Activated CD4-positive, alpha-beta memory T cell treated with anti-CD3 and anti-CD28 coated beads for 36 hours (primary cell): ENCODE measurements at places on chromosomes 3 and 15. TPM values are rescaled to one million over a fixed set of nuclear protein-coding genes. Genes with fewer than 3 reads are reported as not detected.

Gene MRAS
- total RNA-seq, result 0.10 TPM

DNA sequence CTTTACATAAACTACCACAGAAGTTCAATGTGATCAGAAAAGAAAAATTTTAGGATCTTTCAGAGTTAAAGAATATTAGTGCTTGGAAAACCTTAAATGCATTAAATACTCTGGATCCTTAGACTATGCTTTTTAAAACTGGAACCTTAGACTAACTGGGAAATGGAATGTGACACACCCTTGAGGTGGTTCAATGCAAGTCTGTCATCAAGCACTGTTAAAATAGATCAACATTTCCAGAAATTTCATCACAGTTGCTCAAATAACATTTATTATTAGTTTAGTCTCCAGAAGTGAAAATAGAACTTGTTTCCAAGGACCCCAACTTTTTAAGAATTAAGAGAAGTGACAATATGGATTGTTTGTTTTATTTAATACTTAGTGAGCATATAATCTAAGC is 71.8 kb downstream of the GAP43 start:
- H3K4me3 ChIP-seq, result no peak overlapping the region
- no peak for DNase-seq
- no peaks in the 10 kb centered on the region for H3K27me3 ChIP-seq

DNA sequence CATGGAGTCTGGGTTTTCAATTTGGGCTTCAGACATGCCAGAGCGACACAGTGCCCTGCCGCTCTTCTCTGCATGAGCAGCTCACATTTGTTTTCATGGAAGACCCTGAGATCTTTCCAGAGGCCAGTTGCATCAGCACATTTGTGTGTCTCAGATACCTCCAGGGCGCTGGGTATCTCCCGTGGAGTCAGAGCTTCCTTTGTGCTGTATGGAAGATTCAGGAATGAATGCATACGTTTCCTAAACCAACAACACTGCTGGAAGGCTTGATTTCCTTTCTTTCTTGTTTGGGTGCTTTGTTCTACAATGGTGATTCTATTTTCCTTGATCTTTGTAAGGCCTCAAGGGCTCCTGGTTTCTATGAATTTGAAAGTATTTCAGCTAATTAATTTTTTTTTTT is 106.5 kb downstream of the CACNA2D3 start:
- no peaks in the 10 kb centered on the region for H3K4me1 ChIP-seq
- no peak for DNase-seq
- no peaks in the 10 kb centered on the region for H3K27me3 ChIP-seq
- H3K36me3 ChIP-seq, result no peaks in the 10 kb centered on the region
- H3K4me3 ChIP-seq, result no peak overlapping the region
- H3K27ac ChIP-seq, result no peak overlapping the region

- no peak overlapping the region for H3K4me3 ChIP-seq
- DNase-seq, result peak; percentile 72
- H3K27me3 ChIP-seq, result no peaks in the 10 kb centered on the region
- peaks cover 5% of the 10 kb centered on the region for H3K36me3 ChIP-seq
- peak overlapping the region; percentile 72 for H3K27ac ChIP-seq
Observed at GRCh38 chr3:129481766-129482332, 41.8 kb downstream of the IFT122 start.

GRCh38 chr3:30644615-30645014 is 38.2 kb downstream of the TGFBR2 start:
- no peaks in the 10 kb centered on the region for H3K27me3 ChIP-seq
- peaks cover 92% of the 10 kb centered on the region for H3K4me1 ChIP-seq
- peak overlapping the region; percentile 50 for H3K4me3 ChIP-seq
- H3K27ac ChIP-seq, result peak overlapping the region; percentile 94
- H3K36me3 ChIP-seq, result peaks cover 44% of the 10 kb centered on the region
- DNase-seq, result peak; percentile 75

- peaks cover 85% of the 10 kb centered on the region for H3K4me1 ChIP-seq
- H3K36me3 ChIP-seq, result peaks cover 21% of the 10 kb centered on the region
- no peaks in the 10 kb centered on the region for H3K27me3 ChIP-seq
- H3K27ac ChIP-seq, result no peak within 1 kb of the TSS
- peak; percentile 81 for DNase-seq
Observed at GRCh38 chr3:111541911-111542483, at the start of gene CD96. CD96 (plus strand) TSS chr3:111542197; CDS start chr3:111542249, 52 bp downstream.

GRCh38 chr15:56244811-56245576 is 1.3 kb upstream of the RFX7 start:
- peak; percentile 67 for DNase-seq
- H3K27ac ChIP-seq, result peak overlapping the region; percentile 93
- H3K4me1 ChIP-seq, result peaks cover 26% of the 10 kb centered on the region
- no peaks in the 10 kb centered on the region for H3K27me3 ChIP-seq
- peak overlapping the region; percentile 91 for H3K4me3 ChIP-seq

- peaks cover 26% of the 10 kb centered on the region for H3K4me1 ChIP-seq
- H3K36me3 ChIP-seq, result no peaks in the 10 kb centered on the region
- H3K27ac ChIP-seq, result no peak overlapping the region
- peak overlapping the region; percentile 91 for H3K4me3 ChIP-seq
Observed at GRCh38 chr3:58009026-58009748, 965 bp downstream of the FLNB start.

Gene CPLX3
- not detected for total RNA-seq

- H3K4me1 ChIP-seq, result no peaks in the 10 kb centered on the region
- H3K27ac ChIP-seq, result no peak overlapping the region
- DNase-seq, result no peak
Observed at GRCh38 chr3:51777985-51778384, 1.1 kb downstream of the IQCF6 start.

Gene PYGO1
- not detected for total RNA-seq

DNA sequence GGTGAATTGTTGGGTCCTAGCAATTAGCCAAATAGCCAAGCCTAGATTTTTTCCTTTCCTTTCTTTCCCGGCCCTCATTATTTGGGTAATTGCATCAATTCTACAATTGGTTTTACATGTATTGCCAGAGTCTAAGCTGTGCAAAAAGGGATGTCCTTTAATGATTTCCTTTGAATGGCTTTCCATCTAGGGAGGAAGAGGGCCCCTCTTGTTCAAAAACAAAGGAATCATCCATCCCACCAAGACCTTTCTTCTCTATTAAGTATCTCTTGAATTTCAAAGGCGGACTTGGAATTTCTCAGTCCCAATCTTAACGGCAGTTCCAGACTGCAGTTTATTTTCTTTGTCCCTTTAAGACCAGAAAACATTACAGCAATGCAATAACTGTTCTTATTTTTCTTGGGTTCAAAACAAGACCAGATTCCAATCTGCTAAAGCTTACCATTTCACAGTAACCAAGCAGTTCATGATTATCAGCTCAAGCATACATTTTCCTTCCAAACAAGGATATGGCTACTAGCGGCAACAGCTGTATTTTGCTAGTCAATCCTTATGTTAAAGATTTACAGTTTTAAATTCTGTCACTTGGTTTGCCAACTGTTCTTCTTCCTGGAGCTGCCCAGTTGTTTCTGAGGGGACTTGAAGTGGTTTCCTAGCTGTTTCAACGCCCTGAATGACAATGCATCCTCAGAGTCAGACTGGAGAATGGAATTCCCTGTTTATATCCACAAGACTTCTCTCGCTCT is 91.4 kb upstream of the LRIG1 start:
- H3K4me1 ChIP-seq, result no peaks in the 10 kb centered on the region
- no peak overlapping the region for H3K4me3 ChIP-seq
- H3K36me3 ChIP-seq, result no peaks in the 10 kb centered on the region
- no peak for DNase-seq
- H3K27ac ChIP-seq, result no peak overlapping the region

DNA sequence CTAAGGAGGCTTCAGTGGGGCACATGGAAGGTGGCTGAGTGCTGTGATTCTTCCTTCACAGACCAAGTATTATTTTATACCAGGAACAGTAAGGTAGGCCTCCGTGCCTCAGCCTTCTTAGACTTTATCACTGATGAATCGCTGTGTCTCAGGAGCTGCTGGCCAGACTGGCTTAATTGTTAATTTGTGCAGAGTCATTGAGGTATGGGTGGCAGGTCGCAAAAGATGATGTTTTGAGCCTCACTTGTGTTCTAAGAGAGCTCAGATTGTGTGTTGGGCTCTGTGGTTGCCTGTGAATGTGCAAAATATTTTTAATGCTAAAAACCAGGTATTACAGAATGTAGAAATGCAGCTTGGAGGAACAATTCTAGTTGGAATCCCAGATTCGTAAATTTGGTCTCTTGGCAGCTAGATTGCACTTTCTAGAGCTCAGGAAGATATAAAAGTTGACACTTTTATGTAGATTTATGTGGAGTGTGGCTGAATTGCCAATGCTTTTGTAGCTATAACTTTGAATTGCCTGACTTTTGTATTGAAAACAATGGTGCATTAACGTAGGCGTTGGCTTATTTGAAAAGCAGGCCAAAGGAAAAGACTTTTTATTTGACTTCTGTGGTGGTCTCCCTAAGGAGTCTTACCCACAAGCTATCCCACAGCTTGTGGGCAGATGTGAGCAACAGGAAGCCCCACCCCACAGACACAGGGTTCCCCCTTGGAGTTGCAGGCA is 53.4 kb downstream of the LARS2 start:
- DNase-seq, result no peak
- no peak overlapping the region for H3K4me3 ChIP-seq
- H3K4me1 ChIP-seq, result no peaks in the 10 kb centered on the region
- H3K27me3 ChIP-seq, result no peaks in the 10 kb centered on the region
- no peak overlapping the region for H3K27ac ChIP-seq
- peaks cover 6% of the 10 kb centered on the region for H3K36me3 ChIP-seq

DNA sequence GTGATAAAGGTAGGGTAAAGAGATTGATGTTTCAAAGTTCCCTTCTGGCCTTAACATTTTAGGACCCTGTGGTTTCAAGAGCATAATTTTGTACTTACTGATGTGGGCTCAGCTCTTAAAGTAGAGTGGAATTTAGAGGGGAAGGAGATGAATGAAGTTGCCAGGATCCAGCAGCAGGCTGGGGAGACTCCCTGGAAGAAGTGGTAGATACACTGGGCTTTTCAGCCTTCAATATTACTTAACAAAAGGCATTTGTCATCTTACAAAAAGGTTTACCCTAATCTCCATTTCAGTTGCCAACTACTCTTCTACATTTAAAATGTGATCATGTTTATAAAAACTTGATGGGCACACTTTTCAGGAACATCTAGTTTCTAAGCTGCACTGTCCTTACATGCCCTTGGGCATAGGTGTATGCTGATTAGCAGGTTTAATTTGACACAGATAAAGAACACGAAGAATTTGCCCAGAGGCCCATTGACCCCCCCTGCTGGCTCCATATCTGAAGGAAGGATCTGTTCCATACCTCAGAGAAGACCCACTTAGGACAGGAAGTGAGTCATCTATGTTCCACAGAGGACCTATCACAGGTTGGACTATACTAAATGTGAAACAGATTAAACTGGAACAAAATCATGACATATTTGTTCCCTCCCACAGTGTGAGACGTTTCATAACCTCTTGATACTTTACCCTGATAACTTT is 93.0 kb upstream of the LPP start:
- peak overlapping the region; percentile 80 for H3K27ac ChIP-seq
- peaks cover 35% of the 10 kb centered on the region for H3K4me1 ChIP-seq
- peak overlapping the region; percentile 44 for H3K4me3 ChIP-seq
- no peaks in the 10 kb centered on the region for H3K27me3 ChIP-seq
- peak; percentile 81 for DNase-seq
- H3K36me3 ChIP-seq, result no peaks in the 10 kb centered on the region

Gene SERF2
- total RNA-seq, result 787 TPM

DNA sequence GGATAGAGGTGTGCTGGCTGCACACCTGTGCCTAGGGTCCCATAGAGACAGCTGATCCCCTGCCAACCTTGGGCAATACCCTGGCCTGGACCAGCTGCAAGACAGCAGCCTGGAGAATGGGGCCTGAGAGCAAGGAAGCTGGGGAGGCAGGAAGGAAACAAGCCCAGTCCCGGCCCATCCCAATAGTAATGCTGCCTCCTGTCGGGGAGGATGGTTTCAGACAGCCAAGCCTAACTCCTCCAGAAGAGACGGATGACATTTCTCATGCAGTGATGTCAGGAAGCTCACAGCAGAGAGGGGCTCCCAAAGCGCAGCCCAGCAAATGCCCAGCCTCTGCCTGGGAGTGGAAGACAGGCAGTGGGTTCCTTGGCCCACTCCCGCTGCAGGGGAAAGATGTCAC is 408.8 kb downstream of the OCA2 start:
- no peaks in the 10 kb centered on the region for H3K36me3 ChIP-seq
- DNase-seq, result no peak
- no peak overlapping the region for H3K4me3 ChIP-seq
- H3K4me1 ChIP-seq, result no peaks in the 10 kb centered on the region
- no peak overlapping the region for H3K27ac ChIP-seq

Gene ADAMTS17
- 0.99 TPM for total RNA-seq

Gene ZBBX
- not detected for total RNA-seq

Gene CTXN2
- total RNA-seq, result not detected

DNA sequence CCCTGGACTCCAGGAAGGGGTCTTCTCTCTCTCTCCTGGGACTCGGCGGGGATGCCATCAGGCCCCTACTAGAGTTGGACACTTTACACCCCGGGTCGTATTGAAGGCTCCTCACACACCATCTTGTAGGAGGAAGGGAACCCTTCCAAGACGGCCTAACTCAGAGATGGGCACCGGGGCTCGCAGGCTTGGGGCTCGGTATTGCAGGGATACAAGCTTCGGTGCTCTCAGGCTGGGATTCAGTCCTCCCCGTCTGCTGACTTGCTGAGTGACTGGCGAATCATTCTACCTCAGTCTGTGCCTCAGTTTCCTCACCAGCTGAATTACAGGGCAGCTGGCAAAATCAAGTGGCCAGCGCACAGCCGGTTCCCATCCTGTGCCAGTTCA is 419 bp upstream of the CALML4 start:
- peaks cover 21% of the 10 kb centered on the region for H3K4me1 ChIP-seq
- H3K27ac ChIP-seq, result no peak overlapping the region
- no peaks in the 10 kb centered on the region for H3K27me3 ChIP-seq
- no peaks in the 10 kb centered on the region for H3K36me3 ChIP-seq
- H3K4me3 ChIP-seq, result no peak overlapping the region

GRCh38 chr3:125143982-125144652 is 68.4 kb downstream of the SLC12A8 start:
- H3K4me1 ChIP-seq, result peaks cover 31% of the 10 kb centered on the region
- H3K27ac ChIP-seq, result no peak overlapping the region
- peaks cover 36% of the 10 kb centered on the region for H3K27me3 ChIP-seq
- no peak overlapping the region for H3K4me3 ChIP-seq
- no peaks in the 10 kb centered on the region for H3K36me3 ChIP-seq
- DNase-seq, result no peak

- H3K4me3 ChIP-seq, result no peak overlapping the region
- no peak for DNase-seq
- no peaks in the 10 kb centered on the region for H3K4me1 ChIP-seq
- peaks cover 2% of the 10 kb centered on the region for H3K27me3 ChIP-seq
- no peak overlapping the region for H3K27ac ChIP-seq
Observed at GRCh38 chr3:151765685-151766084, 32.0 kb downstream of the AADACL2 start.

DNA sequence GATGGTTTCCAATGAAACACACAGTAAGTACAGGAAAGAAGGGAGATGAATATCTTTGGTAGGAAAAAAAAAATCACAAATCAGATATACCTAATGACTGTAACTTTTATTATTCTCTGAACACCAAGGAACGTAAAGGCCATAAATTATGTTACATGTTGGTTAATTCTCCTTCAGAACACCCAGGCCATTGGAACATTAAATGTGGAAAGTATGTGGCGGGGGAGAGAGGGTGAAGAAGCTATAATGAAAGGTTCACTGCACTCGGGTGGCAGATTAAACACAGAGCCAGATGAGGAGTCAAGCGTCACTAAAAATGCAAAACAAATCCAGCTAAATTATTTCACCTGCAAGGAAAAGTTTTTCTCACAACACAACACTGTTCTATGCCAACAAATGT is 193.8 kb downstream of the FHIT start:
- H3K27me3 ChIP-seq, result no peaks in the 10 kb centered on the region
- no peaks in the 10 kb centered on the region for H3K36me3 ChIP-seq
- no peak for DNase-seq
- no peak overlapping the region for H3K4me3 ChIP-seq

Gene CHAC1
- total RNA-seq, result 21.6 TPM

Gene PLEKHO2
- 15.3 TPM for total RNA-seq

- no peaks in the 10 kb centered on the region for H3K36me3 ChIP-seq
- H3K27ac ChIP-seq, result no peak overlapping the region
- no peak for DNase-seq
- peaks cover 46% of the 10 kb centered on the region for H3K27me3 ChIP-seq
Observed at GRCh38 chr15:62165793-62166375, 799 bp upstream of the C2CD4B start.

Gene TRIM42
- total RNA-seq, result not detected
